ENCODE measurements at places on chromosomes 1 and 21.
A peak's percentile ranks its signal among the peaks of the same experiment; 100 is the strongest.

GRCh38 chr1:21857142-21857839 is 45.2 kb downstream of the LDLRAD2 start:
- no peak for DNase-seq

- no peak for DNase-seq
Measured at GRCh38 chr1:61441723-61442262, 283.1 kb downstream of the TM2D1 start.

- no peak for DNase-seq
Measured at GRCh38 chr1:202944438-202944921, 13.6 kb downstream of the ADIPOR1 start.

DNA sequence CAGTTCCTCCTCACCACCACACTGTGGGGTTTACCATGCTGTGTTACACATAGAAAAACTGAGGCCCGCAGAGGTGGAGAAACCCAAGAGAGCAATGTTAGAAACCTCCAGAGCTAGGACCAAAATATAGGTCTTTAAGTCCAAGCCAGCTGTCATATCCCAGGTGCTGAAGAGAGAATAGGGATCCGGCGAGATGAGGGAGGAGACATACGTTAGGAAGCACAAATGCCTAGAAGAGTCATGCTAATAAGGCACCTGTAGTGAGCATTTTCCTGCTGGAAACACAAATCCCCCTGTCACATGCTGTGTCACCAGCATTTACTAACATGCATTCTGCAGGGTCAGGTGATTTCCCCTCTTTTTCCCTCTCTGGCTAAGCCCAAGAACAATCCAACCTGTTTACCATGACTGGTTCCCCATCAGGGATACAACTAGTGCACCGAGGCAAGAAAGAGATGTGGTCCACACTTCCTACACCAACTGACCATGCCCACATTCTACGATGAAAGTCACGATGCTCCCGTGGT is 168.6 kb upstream of the CAMK1G start:
- no peak for DNase-seq

GRCh38 chr1:32116531-32116930 is 8.7 kb downstream of the KPNA6 start:
- no peak for DNase-seq

GRCh38 chr1:2416403-2416802 is 4.0 kb upstream of the PEX10 start:
- DNase-seq = no peak

DNA sequence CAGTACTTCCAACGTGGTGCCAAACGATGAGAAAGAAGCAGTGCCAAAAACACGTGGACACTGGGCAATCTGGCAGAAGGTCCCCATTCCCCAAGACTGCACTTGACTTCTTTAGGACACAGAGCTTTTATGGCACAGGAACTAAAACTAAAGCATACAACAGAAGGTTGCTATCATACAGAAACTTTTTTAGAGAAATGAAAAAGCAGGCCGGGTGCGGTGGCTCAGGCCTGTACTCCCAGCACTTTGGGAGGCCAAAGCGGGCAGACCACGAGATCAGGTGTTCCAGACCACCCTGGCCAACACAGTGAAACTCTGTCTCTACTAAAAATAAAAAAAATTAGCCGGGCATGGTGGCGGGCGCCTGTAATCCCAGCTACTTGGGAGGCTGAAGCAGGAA is 43.0 kb downstream of the GNB1 start:
- DNase-seq = no peak

- no peak for DNase-seq
Measured at GRCh38 chr21:36478941-36479340, 981 bp downstream of the CLDN14 start.

DNA sequence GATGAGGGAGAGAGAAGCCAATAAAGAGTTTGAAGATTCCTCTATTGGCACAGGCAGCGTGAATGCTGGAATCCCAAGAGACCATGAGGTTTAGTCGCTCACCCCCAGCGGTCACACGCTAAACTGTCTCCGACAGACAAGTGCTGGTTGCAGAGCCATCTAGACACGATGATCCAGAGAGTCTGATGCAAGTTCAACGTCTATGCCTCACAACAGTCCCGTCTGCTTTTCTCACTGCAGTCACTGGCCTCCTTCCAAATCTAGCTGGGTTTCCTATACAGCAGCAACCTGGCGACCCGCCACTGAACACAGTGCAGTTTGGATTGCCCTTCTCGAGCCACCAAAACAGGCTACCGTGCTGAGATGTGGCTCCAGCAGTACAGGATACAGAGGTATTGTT is 98.6 kb upstream of the KRTAP19-8 start:
- no peak for DNase-seq

GRCh38 chr1:219812086-219812485 is 116.3 kb downstream of the SLC30A10 start:
- DNase-seq = no peak

GRCh38 chr1:13926556-13926955 is 226.6 kb downstream of the PRDM2 start:
- DNase-seq = no peak

DNA sequence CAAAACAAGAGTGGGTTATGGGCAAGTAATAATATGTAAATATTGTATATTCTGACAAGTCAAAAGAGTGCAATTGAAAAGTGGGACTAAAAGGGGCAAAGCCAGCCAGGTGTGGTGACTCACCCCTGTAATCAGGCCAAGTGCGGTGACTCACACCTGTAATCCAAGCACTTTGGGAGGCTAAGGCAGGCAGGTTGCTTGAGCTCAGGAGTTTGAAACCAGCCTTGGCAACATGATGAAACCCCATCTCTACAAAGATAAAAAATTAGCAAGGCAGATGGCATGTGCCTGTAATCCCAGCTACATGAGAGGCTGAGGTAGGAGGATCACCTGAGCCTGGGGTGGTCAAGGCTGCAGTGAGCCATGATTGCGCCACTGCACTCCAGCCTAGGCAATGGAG is 304.0 kb downstream of the HHIPL2 start:
- no peak for DNase-seq

DNA sequence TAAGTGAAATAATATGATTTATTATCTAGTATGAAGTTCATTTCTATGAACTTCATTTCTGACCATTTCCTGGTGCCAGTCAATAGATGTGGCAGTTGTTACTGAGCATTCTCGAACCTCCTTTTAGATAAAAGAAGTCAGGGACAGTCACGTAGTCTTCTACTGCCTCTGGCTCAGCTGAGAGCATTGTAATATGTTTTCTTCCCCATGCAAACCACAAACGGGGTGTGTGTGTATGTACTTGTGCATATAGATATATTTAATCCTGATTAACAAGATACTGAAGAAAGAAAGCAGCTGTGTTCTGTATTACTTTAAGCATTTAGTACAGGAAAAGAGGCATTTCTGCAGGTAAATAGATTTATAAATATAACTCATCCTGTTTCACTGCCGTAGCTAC is 21.6 kb downstream of the ZNF684 start:
- no peak for DNase-seq

GRCh38 chr1:214050513-214051401 is 63.0 kb downstream of the PROX1 start:
- DNase-seq = no peak

- no peak for DNase-seq
Measured at GRCh38 chr21:46227811-46228344, 696 bp downstream of the LSS start.

DNA sequence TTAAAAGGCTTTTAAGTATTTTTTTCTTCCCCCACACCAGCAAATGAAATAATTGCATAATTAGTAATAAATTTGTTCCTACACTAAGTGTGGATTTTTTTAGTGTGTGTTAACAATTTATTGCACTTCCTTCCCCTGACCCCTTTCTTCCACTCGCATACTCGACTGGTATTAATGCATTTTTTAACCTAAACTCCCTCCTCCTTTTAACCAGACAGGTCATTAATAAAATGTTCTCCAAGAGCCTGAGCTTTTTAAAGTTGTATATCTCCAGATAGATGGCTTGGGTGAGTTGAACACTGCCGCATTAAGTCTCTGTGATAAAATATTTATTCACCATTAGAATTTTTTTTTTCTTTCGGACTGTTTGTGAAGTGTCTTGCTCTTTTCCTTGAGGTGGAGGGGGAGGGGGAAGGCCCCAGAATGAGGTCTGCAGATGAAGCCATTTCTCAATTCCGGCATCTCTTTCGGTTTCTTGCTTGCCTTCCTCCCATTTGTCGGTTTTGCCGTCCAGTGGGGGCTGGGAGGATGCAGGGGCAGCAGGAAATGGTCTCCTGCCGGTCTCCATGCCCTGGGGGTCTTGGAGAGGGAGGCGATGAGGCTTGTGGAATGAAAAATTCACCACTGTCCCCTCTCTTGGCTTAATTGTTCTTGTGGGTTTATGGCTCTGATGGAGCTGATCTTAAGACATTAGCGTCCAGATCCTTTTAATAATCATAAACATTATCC is 64.1 kb upstream of the ACTL8 start:
- no peak for DNase-seq

GRCh38 chr1:23244256-23244761 is 27.0 kb upstream of the HTR1D start:
- DNase-seq = no peak

DNA sequence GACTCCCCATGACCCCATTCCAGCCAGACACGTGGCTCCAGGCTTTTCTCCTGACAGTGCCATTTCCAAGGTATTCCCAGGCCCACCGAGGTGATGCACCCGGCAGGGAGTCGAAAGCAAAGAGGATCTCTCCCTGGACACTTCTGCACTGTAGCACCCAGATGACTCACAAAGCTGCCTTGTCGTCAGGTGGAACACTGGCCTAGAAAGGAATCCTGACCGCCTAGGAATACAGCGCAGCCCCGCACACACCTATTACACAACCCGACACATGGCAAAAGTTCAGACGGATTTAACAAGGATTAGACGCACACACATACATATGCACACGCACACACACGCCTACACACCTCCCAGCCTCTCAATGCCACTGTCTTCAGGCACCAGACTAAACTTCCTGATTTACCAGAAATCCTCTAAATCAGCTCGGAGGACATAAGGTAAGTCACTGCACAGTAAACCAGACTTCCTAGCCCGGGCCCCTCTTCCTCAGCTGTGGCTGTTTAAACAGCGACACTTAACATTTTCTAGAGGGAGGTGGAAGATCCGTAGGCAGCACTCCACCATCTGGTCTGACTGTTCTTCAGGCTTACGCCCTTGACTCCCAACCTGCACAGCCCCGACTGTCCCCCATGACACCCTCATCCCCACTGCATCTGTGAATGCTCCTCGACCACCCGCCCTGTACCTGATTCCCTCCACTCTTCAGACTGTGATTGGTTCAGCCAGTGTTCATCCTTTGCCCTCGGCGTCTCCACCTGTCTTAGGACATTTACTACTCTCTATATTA is 12.7 kb downstream of the FAM89A start:
- DNase-seq = no peak

- no peak for DNase-seq
Measured at GRCh38 chr1:185653615-185654014, 80.6 kb upstream of the HMCN1 start.

- peak; percentile 96 for DNase-seq
Measured at GRCh38 chr1:240285540-240285939, 193.9 kb downstream of the FMN2 start.

GRCh38 chr1:247330548-247331171 is 1.0 kb downstream of the ZNF496 start:
- no peak for DNase-seq

DNA sequence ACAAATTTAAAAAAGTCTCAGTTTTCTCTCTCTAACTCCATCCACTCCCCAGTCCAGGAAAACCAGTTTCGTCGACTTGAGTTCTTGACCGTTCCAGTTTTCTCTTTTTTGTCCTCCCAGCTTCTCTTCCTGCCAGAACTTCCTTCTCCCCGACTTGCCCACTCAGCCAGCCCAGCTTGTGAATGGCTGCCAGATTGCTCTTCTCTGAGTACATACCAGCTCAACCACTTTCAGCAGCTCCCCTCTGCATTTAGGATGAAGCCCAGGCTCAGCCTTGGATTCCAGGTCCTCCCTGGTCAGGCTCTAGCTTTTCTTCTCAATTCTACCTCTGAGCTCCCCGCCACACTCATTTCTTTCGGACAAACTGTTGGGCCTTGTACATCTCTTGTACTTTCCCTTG is 1.4 kb downstream of the DIO1 start:
- DNase-seq = no peak

- DNase-seq = peak; percentile 77
Measured at GRCh38 chr21:36004441-36004840, 55.9 kb downstream of the SETD4 start.

GRCh38 chr1:106937104-106937503 is 119.4 kb upstream of the PRMT6 start:
- peak; percentile 86 for DNase-seq

- DNase-seq = no peak
Measured at GRCh38 chr1:47940779-47941178, 56.4 kb downstream of the TRABD2B start.

GRCh38 chr1:117008656-117009055 is 7.1 kb downstream of the CD101 start:
- DNase-seq = no peak

GRCh38 chr1:186575348-186575747 is 104.9 kb downstream of the PTGS2 start:
- DNase-seq = peak; percentile 34

GRCh38 chr1:170445096-170445495 is 86.9 kb upstream of the GORAB start:
- DNase-seq = peak; percentile 90

DNA sequence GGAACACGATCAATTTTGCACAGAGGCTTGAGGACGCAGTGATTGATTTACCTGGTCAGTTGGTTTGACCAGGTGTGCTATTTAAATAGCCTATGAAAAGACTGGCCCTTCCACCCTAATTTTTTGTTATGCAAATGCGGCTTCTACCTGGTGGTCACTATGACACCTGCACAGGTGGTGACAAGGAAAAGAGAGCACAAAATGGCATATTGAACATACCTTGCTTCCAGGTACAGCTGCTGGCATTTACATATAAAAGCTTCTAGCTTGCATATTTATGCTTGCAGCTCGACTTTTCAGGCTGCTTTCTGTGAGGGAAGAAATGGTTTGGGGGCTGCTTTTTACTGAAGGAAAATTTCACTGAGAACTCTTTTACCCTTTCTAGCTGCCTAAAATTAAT is 15.3 kb upstream of the FMO4 start:
- DNase-seq = no peak

DNA sequence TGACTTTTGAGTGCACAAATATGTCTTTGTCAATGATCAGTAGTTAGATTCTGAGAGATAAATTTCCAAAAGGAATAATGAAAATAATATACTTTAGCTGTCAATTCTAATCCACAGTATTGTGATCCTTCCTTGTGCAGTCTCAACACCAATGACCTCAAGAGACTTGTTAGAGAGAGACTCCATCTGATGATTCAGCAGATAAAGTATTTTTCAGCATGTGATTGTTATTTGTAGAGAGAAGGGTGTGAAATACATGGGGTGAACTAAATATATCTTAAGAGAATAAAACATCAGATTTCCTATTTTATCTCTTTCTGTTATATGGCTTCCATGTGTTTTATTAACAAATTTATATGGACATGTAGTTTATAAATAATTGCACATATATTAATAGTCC is 5.9 kb upstream of the ZNF124 start:
- DNase-seq = no peak

GRCh38 chr21:41676198-41676597 is 90.7 kb downstream of the RIPK4 start:
- no peak for DNase-seq
